ENCODE measurements at places on chromosomes 6 and 20.

GRCh38 chr6:34551720-34552119 is 4.4 kb downstream of the SPDEF start:
- no peak for DNase-seq

DNA sequence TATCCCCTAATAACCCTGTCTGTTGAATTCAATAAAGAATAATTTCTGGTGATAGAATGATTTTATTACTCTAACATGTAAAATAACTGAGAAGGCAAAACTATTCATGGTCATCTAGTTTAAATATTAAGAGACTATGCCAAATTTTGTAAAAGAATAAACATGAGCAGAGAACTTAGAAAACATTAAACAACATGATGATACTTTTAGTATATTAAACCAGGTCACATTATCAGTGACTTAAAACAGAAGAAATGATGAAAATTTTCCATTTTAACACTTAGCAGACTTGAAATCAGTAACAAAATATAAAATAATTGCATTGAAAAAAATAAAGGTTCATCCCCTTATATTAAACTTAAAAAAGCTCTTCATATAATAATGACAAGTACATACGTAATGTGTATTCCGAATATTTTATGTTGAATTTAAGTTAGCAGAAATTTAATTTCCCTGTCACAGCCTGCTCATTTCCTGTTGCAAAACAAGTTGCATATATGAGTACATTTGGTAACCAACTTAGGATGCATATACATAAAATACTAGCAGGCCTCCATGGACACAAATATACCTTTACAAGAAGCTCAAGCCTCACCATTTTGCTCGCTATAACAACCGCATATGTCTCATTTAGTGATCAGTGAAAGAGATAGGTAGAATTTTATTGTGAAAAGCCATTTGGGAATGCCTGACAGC is 40.6 kb downstream of the DTNBP1 start:
- DNase-seq = no peak

DNA sequence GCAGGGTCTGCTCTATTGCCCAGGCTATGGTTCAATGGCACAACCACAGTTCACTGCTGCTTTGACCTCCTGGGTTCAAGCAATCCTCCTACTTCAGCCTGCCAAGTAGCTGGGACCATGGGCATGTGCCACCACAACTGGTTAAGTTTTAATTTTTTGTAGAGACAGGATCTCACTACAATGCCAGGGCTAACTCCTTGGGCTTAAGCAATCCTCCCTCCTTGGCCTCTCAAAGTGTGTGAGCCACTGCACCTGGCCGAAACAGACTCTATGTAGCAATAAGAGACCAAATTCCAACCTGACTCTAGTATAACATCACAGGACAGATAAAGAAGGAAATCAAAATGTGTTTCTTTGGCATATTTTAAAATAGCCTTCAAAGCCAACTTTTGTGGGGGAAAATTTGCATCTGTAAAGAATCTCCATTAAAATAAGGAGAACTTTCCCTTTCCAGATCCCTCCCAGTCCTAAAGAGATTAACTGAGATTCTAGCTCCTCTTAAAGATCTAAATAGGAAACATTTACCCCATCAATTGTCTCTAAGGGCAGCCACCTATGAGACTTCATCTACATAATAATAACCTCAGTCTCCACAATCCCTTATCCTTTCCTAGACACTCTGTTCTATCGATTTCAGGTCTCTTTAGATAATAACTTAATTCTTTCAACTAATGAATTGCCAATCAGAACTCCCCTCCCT is 94.7 kb upstream of the PLCB4 start:
- no peak for DNase-seq

GRCh38 chr6:53066077-53066417 is 843 bp downstream of the FBXO9 start:
- peak; percentile 25 for DNase-seq

- DNase-seq = no peak
Measured at GRCh38 chr6:56999049-56999448, 44.1 kb downstream of the BEND6 start.

DNA sequence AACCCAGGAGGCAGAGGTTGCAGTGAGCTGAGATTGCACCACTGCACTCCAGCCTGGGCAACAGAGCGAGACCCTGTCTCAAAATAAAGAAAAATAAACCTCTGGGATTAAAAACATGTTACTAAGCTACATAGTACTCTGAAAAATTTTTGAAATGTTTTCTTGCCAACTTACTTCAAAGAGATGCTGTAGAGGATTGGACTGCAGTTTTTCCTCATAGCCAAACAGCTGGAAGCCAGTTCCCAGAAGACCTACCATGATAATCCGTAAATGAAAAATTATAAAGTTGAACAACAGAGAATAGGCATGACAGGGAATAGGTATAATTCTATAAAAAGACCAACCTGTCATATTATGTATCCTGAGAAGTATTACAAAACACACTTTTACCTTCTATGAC is 48.0 kb downstream of the RARS2 start:
- no peak for DNase-seq

GRCh38 chr6:157823001-157823527 is at the start of gene SNX9:
Gene SNX9 (plus strand): TSS chr6:157823246. CDS start chr6:157823435, 189 bp downstream.
- peak; percentile 59 for DNase-seq

- no peak for DNase-seq
Measured at GRCh38 chr20:10674684-10675449, 1.1 kb upstream of the JAG1 start.
